Cortex of kidney (tissue), 1 donor: ENCODE measurements at places on chromosomes 2 and 18.

GRCh38 chr18:42157420-42157819, 202.4 kb downstream of the PIK3C3 start:
- DNase-seq, result no peak

DNA sequence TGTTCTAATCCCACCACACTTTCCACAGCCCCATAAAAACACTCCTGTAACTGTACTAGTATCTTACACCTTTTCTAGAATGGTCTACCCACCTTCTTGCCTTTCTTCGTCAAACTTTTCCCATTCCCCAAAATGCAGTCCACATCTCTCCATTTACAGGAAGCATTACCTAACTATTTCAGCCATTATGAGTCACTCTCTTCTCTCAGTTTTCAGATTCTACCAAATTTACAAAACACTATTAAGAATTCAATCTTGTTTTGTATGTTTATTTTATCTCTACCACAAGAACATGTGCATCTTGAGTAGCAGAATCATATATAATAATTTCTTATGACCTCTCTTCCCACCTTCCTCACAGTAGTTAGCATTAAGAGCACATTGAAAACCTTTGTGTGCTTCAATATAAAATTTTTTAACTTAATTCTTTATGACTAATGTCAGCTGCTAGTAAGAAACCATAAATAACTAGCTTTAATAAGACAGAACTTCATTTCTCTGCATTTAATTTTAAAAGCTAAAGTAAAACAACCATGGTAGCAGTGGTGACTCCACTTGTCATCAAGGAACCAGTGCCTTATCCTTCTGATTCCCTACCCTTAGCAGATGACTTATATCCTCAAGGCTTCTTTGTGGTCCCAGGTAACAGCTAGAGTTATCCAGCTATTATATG, 56.6 kb upstream of the MAP2 start:
- DNase-seq, result no peak

DNA sequence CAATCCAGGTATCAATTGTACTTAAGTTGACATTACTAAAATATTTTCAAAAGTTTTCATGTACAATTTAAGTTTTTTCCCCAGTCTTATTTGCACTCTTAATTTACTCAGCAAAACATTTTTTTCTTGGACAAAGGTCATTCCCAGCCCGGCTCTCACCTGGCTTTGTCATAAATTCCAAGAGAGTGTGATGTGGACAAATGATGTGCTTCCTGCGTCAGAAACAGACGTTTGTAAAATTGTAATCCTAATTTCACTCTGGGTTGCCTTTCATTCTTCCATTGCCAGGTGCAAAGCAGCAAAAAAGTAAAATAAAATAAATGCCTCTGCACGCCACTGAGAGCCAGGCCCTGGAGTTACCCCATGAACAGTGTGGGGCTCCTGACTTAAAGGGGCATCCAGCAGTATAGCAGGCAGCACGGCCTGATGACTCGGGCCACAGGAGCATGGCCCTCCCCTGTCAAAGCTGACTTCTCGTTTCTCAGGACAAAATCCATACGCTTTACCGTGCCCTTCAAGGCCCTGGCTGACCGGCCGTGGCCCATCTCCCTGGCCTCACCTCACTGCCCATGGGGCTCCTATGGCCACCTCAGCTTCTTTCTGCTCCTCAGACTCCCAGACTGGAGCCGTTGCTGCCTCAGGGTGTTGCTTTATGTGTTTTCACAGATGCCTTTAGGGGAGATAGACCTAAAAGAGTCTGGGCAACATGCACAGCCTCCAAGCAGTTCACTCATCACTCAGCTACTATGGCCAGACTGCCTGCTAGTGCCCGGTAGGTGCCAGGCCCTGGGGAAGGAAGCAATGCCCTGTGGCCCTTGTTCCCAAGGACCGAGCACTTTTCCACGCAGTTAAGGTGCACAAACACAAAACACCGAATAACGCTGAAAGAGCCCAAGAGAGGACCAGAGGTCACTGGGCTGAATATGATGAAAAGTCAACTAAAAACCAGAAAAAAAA, 7.6 kb upstream of the TMEM185B start:
- DNase-seq, result no peak

- no peak for DNase-seq
Observed at GRCh38 chr2:84865181-84865783, 15.6 kb downstream of the TRABD2A start.

GRCh38 chr18:12041561-12041960, 52.1 kb upstream of the ANKRD62 start:
- no peak for DNase-seq

- no peak for DNase-seq
Observed at GRCh38 chr2:112031473-112032223, 23.4 kb upstream of the TMEM87B start.

- no peak for DNase-seq
Observed at GRCh38 chr2:225488743-225489142, 89.2 kb downstream of the NYAP2 start.

DNA sequence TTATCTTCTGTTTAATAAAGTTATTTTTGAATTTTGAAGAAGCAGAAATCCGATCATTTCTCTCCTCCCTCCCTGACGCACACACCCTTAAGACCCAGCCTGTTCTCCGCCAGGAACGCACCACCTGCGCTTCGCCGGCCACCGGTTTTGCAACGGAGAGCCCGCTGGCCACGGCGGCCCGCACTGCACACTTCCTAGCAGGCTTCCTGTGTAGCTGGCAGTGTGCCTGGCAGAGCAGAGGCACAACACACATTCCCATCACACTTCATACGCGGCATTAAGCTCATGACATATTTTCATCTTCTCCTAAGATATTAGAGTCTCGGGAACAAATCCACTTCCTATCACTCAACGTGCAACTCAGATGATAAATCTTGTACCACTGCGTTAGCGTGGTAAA, 148.0 kb downstream of the HDAC4 start:
- DNase-seq, result no peak
